Kidney (tissue), 22 donors: ENCODE measurements at places on chromosomes 16 and 17. TPM values are rescaled to one million over a fixed set of nuclear protein-coding genes. Genes with fewer than 3 reads are reported as not detected.

Gene HOXB1
- not detected for polyA plus RNA-seq

Gene ATMIN
- 18.0 TPM for polyA plus RNA-seq

Gene ABCC3
- 9.3 TPM for polyA plus RNA-seq

Gene DHRS13
- 21.6 TPM for polyA plus RNA-seq

Gene ZNF624
- polyA plus RNA-seq: 0.90 TPM

Gene HSD17B1
- polyA plus RNA-seq: 3.3 TPM

Gene TRPV3
- polyA plus RNA-seq: 0.13 TPM

Gene CDH5
- polyA plus RNA-seq: 13.9 TPM

Gene CES1
- 5.9 TPM for polyA plus RNA-seq

Gene TEPSIN
- polyA plus RNA-seq: 13.9 TPM

Gene SPATA22
- not detected for polyA plus RNA-seq

Gene DOC2B
- 4.2 TPM for polyA plus RNA-seq

Gene CCDC57
- 46.7 TPM for polyA plus RNA-seq

Gene TK2
- 31.0 TPM for polyA plus RNA-seq

Gene SLC2A4
- 2.8 TPM for polyA plus RNA-seq

Gene PTGES3L
- 1.2 TPM for polyA plus RNA-seq

Gene KRT20
- not detected for polyA plus RNA-seq

Gene TAT
- not detected for polyA plus RNA-seq

Gene RNF112
- 0.99 TPM for polyA plus RNA-seq

Gene ASPA
- polyA plus RNA-seq: 24.2 TPM

Gene CDRT15
- not detected for polyA plus RNA-seq

Gene RPL23
- polyA plus RNA-seq: 2,399 TPM

Gene TMEM238L
- polyA plus RNA-seq: 3.2 TPM

Gene CHST6
- 0.04 TPM for polyA plus RNA-seq

Gene KIF18B
- not detected for polyA plus RNA-seq

Gene RAPGEFL1
- polyA plus RNA-seq: 0.99 TPM

Gene XPO6
- 57.2 TPM for polyA plus RNA-seq

Gene TBC1D28
- polyA plus RNA-seq: not detected

Gene KIF19
- polyA plus RNA-seq: not detected
